Activated T-cell treated with anti-CD3 and anti-CD28 coated beads, Interleukin-2, amount 50 U/mL, for 72 hours (primary cell): ENCODE measurements at places on chromosomes 2 and 18. TPM values are rescaled to one million over a fixed set of nuclear protein-coding genes. Genes with fewer than 3 reads are reported as not detected.
A peak's percentile ranks its signal among the peaks of the same experiment; 100 is the strongest.

- H3K27me3 ChIP-seq: peaks cover 18% of the 10 kb centered on the region
- no peaks in the 10 kb centered on the region for H3K4me1 ChIP-seq
- DNase-seq: no peak
- H3K36me3 ChIP-seq: peaks cover 1% of the 10 kb centered on the region
- H3K27ac ChIP-seq: no peak overlapping the region
- no peak overlapping the region for H3K4me3 ChIP-seq
Measured at GRCh38 chr2:144595279-144595678, 75.4 kb upstream of the ZEB2 start.

DNA sequence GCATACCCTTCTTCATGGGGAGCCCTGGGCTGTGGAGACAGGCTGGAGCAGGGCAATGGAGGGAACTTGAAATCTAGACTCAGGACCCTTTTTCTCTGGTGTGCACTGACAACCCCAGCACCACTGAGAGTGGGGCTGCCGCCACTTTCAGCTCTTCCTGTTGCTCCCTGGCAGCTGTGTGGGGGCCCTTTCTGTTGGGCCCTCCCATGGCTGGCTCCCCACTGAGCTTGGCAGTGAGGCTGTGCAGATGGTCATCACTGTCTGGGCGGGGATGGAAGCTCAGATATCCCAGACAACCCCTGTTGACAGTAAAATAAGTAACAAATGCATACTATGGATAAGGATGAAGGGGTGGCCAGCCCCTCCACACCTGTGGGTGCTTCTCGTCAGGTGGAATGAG lies 6.7 kb downstream of the MYO7B start:
- no peaks in the 10 kb centered on the region for H3K36me3 ChIP-seq
- H3K27ac ChIP-seq: no peak overlapping the region
- H3K4me1 ChIP-seq: no peaks in the 10 kb centered on the region
- no peak for DNase-seq
- H3K4me3 ChIP-seq: no peak overlapping the region
- peaks cover 11% of the 10 kb centered on the region for H3K27me3 ChIP-seq

DNA sequence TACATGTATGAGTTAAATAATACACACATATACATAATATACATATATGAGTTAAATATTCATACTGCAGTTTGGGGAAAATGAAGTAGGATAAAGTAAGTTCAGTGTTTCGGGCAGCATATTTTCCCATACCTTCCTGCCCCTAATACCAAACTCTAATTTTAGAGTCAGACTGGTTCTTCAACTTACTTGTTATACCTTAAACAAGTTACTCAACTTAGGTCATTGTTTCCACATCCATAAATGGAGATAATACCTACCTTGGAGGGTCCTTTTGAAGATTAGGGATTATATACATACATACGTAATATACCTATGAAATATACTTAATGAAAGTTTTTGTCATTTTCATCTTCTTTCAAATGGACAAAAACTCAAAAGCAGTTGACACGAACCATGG lies 8.4 kb downstream of the MEMO1 start:
- no peaks in the 10 kb centered on the region for H3K36me3 ChIP-seq
- no peak for DNase-seq
- H3K4me3 ChIP-seq: no peak overlapping the region

PAIP2B gene
- total RNA-seq: 5.3 TPM

DNA sequence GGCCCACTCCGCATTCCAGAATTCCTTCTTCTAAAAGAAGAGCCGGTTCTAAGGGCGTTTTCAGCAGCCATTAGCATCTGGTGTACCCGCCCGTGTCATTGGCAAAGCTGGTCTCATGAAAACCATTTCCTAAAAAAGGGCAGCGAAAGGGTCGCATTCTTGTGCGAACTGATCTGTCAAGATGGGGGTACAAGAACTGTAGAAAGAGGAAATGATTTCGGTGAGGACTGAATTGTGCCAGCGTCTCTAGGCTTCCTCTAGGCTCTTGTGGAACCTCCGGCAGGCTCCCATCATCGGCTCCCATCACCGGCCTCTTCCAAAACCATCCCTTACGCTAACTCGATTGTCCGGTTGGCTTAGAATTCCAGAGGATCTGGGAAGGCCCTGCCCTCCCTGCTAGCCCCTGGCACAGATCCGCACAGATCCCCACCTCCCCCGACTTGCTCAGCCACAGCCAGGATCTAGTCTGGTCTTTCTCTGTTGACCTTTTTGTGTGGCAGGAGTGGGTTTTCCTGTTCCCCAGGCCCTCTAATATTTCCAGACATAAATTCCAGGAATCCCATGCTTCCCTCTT lies 1.3 kb downstream of the RAB31 start:
- peaks cover 6% of the 10 kb centered on the region for H3K36me3 ChIP-seq
- DNase-seq: no peak
- H3K4me1 ChIP-seq: peaks cover 44% of the 10 kb centered on the region
- peak overlapping the region; percentile 91 for H3K4me3 ChIP-seq
- peaks cover 88% of the 10 kb centered on the region for H3K27me3 ChIP-seq

DNA sequence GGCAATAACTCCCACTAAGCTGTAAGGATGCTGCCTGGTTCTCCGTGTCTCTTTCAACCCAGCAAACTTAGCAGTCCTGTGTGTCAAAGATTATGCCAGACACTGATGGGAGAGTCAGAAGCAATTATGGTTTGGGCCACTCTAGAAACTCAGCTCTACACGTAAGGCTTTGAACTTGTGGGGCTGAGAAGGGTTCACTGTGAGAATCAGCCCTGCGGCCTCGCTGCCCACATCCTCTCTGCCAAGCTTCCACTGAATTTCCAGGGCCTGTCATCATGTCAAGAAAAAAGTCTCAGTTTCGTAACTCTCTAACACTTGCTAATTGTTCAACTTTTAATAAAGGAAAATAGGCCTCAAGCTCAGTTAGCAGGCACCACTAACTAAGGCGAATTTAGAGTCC lies 308.8 kb upstream of the LYPD1 start:
- no peak overlapping the region for H3K4me3 ChIP-seq
- H3K27ac ChIP-seq: no peak overlapping the region
- H3K4me1 ChIP-seq: no peaks in the 10 kb centered on the region
- H3K36me3 ChIP-seq: no peaks in the 10 kb centered on the region
- H3K27me3 ChIP-seq: no peaks in the 10 kb centered on the region
- no peak for DNase-seq
